ENCODE measurements at places on chromosomes 3 and 15.
A peak's percentile ranks its signal among the peaks of the same experiment; 100 is the strongest.

DNA sequence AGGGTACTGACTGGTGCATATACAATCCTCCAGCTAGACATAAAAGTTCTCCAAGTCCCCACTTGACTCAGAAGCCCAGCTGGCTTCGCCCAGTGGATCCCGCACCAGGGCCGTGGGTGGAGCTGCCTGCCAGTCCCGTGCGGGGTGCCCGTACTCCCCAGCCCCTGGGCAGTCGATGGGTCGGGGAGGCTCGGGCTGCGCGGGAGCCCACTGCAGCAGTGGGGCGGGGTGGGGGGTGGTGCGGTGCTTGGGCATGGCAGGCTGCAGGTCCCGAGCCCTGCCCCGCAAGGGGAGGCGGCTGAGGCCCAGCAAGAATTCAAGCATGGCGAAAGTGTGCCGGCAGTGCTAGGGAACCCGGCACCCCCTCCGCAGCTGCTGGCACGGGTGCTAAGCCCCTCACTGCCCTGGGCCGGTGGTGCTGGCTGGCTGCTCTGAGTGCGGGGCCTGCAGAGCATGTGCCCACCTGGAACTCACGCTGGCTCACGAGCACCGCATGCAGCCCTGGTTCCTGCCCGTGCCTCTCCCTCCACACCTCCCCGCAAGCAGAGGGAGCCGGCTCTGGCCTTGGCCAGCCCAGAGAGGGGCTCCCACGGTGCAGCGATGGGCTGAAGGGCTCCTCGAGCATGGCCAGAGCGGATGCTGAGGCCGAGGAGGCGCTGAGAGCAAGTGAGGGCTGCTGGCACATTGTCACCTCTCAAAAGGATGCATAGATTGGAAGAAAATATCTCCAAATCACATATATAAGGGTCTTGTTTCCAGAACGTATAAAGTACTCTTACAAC is 68.3 kb upstream of the PIK3R4 start:
- DNase-seq, result no peak

DNA sequence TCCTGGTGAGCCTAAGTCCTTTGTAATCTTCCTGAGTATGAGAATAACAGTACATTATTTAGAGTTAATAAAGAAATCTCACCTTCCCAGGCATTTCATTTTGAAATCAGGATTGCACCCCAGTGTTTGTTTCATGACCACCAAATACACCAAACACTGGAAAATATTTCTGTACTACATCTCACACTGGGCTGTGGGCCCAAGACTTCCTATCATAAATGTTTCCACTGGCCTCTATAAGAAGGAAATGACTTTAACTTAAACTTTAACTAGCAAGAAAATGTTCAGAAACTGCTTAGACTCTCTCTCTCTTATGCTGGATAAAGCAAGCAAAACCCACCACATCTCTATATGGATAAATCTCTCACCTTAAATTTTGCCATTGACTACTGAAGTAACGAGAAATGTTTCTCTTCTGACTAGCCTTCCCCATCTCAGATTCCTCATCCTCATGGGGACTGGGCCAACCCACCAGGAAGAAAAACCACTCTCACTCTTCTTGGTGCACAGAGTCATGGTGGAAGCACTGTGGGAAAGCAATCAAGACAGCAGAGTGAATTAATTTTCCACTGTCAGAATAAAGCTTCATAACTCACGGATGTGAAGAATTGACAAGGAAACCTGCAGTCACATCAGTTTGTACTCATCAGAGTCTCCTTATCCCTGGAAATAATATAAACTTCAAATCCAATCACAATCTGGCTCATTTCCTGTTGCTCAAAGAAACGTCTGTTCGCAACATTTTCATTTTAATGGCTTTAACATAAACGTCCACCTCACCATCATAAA is 859.6 kb downstream of the EPHA3 start:
- DNase-seq, result no peak

DNA sequence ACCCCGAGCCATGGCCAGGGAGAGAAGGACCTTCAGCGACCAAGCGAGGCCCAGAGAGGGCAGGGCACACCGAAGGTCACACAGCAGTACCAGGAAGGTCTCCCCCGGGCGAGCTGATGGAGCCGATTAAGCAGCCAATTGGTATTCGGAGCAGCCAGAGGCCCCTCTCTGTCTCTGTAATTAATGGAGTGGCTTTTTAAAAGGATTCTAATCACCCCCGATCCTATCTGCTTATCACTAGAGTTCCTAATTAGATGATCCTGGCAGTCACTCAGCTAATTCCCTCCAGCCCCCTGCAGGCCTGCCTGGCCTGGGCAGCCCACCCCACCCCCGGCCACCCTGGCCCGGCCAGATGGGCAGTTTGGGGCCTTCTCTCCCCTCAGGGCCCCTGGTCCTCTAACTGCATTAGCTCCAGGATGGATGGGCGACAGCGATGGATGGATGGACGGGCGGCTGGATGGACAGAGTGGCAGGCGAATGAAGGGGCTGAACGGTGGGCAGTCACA is 1.6 kb upstream of the DNAJB8 start:
- DNase-seq, result no peak

DNA sequence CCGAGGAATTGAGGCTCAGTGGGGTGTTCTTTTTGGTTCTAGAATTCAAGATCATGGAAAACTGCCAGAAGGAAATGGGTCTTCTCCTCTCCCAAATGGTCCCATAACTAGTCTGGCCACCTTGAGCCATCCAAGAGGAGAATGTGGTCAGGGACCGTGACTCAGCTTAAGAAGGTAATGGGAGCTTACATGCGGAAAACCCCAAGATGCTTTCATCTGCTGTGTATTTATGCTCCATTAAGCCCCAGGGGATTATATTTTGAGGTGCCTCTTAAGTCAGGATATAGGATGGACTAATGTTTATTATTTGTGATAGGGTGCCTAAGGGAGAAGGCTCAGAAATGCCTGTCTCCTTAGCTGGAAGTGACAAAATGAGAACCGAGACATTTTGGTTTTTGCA is 39.2 kb upstream of the DLG1 start:
- no peak for DNase-seq

GRCh38 chr3:120072867-120073525 is 21.3 kb downstream of the GSK3B start:
- no peak for DNase-seq

DNA sequence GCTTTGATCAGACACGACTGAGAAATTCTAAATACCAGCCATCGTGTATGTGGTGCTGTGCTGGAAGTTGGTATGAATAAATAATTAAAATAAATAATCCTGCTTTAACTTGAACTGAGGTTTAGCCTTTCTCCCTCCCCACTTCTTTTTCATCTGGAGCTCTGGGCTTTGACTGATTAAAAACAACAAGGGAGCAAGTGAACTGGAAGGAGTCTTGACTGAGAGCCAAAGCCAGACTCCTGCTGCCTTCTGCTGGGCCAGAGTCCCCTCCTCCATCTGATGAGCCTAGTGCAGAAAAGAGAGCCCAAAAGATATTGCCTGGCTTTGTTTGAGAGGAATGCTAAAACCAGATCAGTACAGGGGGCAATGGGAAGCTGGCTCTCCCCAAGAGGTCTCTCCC is 96.0 kb downstream of the CCNL1 start:
- no peak for DNase-seq

DNA sequence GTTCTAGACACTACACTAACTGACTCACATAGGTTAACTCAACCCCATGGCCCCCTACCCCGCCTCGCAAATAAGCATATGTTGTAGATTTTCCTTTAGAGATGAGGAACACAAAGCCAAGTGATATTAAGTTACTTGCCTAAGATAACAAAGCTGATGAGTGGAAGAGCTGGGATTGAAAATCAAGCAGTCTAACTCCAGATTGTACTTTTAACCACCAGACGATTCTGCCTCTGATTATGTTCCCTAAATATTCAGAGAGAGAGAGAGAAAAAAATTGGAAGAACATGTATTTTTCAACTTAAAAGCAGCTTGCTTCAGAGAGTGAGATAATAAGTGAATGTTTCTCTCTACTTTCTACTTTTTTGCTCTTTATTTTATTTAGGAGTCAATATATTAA is 66.9 kb upstream of the THBS1 start:
- DNase-seq, result no peak

GRCh38 chr3:18579661-18580060 is 154.5 kb upstream of the SATB1 start:
- no peak for DNase-seq

DNA sequence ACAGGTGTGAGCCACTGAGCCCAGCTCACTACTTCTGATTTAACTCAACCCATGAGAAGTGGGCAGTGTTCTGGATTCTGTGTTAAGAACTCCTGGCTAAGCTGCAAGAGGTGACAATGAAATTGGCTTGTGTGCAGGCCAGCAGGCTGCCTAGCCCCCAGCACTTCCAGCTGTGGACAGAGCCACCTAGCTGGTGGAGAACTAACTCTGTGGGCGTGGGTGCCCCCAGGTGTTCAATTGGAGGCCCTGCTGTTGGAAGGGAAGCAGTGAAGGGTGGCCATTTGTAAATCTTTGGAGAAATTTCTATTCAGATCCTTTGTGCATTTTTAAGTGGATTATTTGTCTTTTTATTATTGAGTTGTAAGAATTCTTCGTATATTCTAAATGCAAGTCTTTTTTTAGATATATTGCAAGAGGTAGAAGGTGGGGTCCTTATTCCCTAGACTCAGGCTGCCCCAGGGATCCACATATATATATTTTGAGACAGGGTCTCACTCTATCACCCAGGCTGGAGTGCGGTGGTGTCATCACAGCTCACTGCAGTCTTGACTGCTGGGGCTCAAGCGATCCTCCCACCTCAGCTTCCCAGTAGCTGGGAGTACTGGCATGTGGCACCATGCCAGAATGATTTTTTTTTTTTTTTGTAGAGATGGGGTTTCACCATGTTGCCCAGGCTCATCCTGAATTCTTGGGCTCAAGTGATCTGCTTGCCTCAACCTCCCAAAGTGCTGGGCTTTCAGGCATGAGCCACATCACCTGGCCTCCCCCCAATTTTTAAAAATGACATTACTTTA is 7.2 kb upstream of the SCAMP5 start:
- DNase-seq, result peak; percentile 56

GRCh38 chr15:70400766-70401541 is 303.2 kb upstream of the TLE3 start:
- DNase-seq, result no peak

DNA sequence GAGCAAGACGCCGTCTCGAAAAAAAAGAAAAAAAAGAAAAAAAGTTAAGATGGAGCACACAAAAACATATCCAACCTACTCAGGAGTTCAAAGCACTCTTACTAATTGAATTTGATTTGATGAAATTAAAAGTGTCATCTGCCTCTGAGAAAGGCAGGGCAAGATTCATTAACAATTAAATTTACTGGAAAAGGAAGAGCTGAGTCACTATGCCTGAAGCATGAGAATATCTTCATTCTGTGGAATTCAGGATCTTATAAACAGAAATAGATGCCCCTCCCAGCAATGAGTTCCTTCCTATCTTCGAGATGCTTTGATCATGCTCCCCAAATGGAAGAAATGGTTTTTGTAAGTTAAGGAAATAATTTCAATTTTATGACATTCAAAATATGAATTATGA is 61.0 kb upstream of the ST3GAL6 start:
- no peak for DNase-seq

GRCh38 chr3:87873136-87873535 is 185.7 kb downstream of the CGGBP1 start:
- DNase-seq, result no peak

DNA sequence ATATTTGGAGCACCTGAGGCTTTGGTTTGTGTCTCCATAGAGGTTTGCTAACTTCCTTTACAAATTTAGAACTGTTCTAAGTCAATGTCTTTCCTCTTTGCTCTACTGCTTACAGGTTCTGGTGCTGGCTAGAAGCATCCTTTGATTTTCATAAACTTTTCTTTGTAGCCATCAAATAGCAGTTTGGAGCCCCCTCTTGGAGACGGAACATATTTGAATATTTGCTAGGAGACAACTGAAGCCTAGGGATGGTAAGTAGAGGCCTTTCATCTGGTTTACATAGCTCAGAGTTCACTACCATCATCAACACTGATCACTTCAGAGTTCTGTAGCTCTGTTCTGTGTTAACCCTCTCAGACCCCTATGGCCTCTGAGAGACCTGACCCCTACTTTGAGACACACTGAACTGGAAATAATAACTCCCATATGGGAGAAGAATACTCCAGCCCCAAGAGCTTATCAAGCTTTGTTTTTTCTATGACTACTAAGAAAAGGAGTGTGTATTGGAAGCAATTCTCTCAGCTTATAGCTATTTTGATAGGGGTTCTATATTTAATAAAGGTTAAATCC is 420.4 kb downstream of the EPHA3 start:
- DNase-seq, result no peak

DNA sequence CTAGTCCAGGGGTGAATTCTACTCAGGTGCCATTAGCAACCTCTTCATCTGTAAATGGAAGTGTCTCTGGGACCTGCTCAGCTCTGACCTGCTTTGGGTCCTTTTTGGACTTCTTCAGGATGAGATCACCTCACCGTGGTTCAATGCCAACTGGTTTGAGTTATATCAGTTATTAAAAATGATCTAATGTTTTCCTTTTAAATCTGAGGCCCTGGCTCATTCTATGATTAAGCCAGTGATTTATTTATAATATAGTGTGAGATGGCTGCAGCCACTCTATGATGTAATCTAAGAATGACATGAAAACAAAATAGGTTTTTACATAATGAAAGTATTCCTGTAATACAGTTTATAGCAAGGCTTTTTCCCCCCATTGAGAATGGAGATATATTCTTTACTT is 79.4 kb downstream of the LPP start:
- no peak for DNase-seq

- no peak for DNase-seq
Observed at GRCh38 chr15:68658641-68659358, 80.0 kb downstream of the CORO2B start.

DNA sequence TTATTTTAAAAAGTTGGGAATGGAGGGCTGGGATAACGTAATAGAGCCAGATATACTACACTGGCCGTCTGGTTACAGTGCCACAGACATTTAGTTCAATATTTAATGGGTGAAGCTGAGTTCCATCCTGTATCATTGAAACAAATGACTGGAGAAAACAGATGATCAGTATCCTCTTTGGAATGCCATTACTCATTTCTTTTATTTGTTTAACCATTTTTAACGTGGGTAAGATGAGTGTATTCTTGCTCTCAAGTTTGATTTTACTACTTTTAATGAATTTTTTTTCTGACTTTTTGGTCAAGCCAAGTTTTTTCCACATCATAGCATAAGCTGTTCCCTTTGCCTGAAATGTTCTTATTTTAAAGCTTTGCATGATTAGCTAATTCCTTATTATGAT is 53.9 kb upstream of the GRM7 start:
- DNase-seq, result no peak

DNA sequence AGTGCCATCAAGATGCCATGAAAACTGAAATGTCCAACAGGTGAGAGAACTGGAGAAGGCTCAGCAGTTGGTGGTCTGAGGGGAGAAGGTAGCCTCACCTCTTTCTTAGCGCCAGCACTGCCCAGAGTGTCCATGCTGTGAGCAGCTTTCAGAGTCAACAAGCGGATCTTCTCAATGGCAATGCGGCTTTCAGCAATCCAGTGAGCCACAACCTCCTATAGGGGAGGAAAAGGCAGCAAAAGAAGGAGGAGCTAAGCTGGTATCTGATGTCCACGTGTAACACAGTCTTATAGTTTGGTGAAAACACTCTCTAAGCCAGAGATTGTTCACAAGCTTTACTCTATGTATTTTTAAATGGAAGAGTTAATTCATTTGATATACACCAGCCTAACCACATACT is 36.1 kb upstream of the ACKR4 start:
- DNase-seq, result no peak
